ENCODE measurements at places on chromosomes 12 and 14.

DNA sequence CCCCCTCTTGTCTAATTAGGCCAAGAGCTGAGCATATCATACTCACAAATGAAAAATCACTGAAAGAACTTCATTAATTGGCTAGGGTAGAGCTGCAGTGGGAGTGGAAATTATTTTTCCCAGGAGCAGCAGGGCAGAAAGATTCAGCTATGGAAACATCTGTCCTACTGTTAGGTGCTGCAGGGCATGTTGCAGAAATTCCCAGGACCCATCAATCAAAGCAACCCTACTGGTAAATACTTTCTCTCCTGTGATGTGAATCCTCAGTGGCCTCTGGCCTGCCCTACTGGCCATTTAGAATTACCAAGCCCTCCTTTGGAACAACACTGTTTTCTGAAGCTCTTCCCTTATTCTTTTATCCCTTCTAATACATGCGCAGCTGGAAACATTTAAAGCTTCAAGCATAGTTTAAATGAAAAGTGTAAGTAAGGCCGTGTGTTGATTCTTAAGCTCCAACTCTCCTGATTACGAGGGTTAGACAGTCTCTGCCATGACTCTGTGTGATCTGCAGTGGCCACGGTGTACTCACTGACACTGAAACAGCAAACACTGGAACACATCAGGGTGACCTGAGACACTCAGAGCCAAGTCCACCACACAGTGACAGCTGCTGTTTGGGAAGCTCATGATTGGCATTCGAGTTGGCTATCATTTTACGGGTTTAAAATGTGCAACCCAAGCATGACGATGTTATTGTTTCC is 62.6 kb upstream of the TMCC3 start:
- DNase-seq: peak; percentile 37

GRCh38 chr14:24147761-24148428 is 597 bp downstream of the RNF31 start:
- DNase-seq: no peak

- DNase-seq: no peak
Observed at GRCh38 chr14:69506241-69506595, 21.7 kb downstream of the PLEKHD1 start.

GRCh38 chr12:6961278-6961694 is 9.2 kb downstream of the PHB2 start:
- no peak for DNase-seq

- peak; percentile 20 for DNase-seq
Observed at GRCh38 chr14:51283402-51284085, 43.5 kb downstream of the TMX1 start.

GRCh38 chr14:36408388-36408787 is 88.0 kb upstream of the MBIP start:
- no peak for DNase-seq

GRCh38 chr12:84982888-84983287 is 53.2 kb downstream of the TSPAN19 start:
- no peak for DNase-seq

DNA sequence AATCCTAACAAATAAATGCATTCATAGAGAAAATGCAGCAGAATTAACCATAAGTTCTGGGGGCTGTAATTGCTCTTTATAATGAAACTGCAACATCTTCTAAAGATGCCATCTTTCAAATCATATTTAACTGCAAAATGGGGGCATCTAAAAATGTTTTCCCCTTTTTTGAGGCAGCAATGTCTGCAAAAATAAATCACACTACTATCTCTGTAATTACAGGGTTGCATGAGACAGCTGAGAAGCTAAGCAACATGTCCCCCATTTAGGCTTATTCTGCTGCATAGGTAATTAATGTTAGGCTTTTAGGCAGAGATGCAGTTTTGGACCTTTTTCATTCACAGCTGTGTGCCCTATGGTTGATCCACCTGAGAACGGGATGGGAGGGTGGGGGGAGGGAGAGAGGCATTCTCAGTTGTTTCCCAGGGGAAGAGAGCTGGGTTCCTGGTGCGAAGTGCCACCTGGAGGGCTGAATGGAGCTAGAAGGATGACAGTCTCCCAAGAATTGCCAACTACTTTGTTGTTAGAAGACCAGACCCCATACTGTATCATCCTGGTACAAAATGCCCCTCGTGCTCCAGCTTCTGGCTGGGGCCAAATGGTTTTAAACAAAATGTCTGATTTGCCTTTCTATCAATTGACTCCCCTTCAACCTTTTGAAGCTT is 154.2 kb downstream of the APAF1 start:
- DNase-seq: no peak

GRCh38 chr14:23060536-23061260 is 3.4 kb upstream of the CDH24 start:
- DNase-seq: no peak

GRCh38 chr14:91888641-91889476 is 21.5 kb upstream of the TC2N start:
- no peak for DNase-seq

DNA sequence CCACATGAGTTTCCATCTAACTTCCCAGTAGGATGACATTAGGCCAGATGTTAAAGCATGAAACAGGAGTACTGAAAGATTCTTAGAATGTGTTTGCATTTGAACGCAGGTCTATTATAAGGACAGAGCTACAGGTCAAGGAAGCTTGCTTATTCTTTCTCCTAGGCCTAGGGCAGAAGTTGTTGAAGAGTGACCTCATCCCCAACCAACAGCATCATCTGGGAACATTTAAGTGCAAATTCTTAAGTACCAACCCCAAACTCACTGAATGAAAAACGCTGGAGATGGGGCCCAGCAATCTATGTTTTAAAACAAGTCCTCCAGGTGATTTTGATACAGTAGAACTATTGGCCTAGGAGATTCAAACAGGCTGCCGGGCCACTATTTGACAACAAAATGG is 52.4 kb downstream of the PAPLN start:
- DNase-seq: no peak

GRCh38 chr14:85466678-85467077 is 63.3 kb upstream of the FLRT2 start:
- DNase-seq: no peak

GRCh38 chr12:49410818-49411217 is 43.6 kb downstream of the SPATS2 start:
- no peak for DNase-seq

DNA sequence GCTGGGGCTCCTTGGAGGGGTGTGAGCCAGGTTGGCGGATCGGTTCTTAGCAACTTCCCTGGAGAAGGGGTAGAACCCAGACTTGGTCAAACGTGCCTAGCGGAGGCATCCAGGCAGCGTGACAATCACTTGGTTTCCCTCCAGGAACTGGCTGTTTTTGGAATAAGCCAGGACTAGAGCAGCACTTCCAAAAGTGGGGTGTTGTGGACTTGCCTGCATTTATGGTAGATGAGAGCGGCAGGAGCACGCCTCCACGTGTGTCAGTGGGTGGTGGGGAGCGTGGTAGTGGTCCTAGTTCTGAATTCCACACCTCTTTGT is 2.8 kb downstream of the PRMT8 start:
- DNase-seq: no peak

DNA sequence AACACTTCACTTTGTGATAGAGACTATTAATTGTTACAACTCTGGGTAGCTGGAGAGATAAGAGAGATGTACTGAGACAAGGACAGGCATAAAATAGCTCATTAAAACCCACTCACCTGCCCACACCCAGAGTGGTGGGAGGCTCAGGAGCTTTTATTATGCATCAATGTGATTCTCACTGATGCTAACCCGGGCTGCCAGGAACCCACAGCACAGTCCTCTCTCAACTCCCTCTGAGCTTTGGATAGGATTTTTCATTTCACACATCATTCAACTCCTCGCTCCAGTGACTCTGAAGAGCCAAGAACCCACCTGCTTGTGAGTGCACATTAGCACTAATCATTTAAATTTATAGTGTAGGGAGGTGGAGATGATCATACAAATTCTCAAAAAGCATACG is 827.9 kb downstream of the FLRT2 start:
- DNase-seq: no peak

DNA sequence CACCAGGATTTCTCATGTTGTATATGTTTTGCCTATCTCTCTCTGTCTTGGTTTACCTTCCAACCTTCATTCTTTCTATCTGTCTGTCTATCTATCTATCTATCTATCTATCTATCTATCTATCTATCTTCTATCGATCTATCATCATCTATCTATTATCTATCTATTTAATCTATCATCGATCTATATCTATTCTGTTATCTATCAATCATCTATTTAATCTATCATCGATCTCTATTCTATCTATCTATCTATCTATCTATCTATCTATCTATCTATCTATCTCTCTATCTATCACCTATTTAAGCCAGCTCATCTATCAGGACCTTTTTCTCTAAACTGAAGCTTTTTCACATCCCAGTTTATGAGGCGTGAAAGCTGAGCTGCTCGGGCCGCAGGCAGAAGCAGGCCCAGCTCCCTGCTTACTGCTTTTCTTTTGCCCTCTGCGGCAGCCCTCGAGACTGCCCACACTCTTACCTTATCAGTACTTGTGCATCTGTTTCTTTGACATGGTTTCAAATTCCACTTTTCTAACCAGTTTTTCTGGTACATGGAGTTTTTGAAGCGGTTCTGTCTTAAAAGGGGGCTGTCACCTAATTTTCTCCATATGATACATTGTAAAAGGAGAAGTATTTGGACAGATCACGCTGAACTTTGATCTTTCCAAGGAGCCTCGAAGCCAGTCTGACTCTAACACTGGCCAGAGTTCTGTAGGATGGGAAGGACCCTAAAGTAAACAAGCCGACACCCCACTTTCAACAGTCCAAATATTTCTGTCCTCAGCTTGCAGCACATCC is 44.4 kb upstream of the GSG1 start:
- no peak for DNase-seq

DNA sequence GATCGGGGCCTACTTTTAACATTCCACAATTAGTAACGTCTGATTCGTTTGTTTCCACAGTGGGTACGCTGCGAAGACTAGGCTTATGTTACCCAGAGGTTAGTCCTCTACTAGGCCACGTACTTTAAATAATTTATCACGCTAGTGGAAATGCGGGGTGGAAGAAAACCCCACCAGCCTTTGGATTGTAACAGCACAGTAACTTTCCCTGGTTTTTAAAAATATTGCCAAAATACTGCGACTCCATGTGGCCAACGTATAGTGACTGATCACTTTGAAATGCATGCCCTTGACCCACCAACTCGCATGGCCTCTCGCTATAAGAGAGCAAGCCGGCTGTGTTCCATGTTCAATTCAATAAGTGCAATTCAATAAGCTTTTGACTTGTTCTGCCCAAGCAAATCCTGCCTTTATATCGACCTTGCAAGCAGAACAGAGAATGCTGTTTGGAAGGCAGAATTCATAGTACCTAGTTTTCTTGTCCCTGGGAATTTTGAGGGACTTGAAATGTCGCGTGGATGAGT is 882 bp upstream of the GTF2A1 start:
- peak; percentile 18 for DNase-seq

DNA sequence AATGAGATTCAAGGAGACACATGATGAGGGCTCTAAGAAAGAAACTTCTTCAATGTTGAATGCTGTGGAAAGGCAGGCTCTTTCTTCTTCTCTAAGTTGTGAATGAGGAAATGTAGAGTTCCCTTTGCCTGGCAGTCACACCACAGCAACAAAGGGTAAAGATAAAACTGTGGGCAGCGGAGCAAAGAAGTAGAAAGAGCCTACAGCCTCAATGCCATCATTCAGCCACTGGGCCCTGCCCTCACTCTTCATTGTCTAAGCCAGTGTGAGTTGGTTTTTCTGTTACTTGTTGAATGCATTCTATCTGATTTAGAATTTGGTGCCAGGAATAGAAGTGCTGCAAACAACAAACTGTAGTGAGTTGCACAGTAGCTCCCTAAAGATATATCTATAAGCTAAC is 12.2 kb downstream of the SDR9C7 start:
- DNase-seq: no peak
